ENCODE measurements at places on chromosomes 1 and 21.

DNA sequence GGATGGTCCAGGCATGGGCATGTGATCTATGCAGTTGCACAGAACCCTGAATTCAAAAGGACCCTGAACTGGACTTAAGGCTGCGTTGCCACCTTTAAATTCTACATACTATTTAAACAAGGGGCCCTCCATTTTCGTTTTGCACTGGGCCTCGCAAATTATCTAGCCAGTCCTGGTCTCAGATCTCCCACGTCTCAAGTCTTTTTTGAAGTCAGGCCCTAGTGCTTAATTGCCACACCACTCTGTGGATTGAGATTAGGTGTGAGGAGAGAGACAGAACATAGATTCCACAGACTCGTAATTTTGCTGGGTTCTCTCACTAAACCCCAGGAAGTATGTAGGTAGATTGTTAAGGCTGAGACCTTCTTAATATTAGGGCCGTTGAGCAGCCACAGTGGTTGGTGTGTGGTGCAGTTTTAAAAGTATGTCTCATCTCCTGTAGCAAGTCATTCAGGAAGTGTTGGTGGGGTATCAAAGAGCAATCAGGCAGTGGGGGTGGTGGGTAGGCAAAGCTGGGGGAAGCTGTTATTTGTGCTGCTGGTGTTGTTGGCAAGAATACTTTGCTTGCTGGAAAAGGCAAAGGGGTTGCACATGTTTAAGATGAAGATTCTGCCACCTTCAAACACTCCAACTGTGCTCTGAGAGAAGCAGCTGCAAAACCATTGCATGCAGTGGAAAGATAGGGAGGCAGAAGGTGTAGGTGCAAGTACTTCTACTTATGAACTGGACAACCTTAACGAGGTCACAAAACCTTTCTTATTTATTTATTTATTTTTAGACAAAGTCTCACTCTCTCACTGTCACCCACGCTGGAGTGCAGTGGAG is 11.2 kb downstream of the CD84 start:
- no peak for DNase-seq

DNA sequence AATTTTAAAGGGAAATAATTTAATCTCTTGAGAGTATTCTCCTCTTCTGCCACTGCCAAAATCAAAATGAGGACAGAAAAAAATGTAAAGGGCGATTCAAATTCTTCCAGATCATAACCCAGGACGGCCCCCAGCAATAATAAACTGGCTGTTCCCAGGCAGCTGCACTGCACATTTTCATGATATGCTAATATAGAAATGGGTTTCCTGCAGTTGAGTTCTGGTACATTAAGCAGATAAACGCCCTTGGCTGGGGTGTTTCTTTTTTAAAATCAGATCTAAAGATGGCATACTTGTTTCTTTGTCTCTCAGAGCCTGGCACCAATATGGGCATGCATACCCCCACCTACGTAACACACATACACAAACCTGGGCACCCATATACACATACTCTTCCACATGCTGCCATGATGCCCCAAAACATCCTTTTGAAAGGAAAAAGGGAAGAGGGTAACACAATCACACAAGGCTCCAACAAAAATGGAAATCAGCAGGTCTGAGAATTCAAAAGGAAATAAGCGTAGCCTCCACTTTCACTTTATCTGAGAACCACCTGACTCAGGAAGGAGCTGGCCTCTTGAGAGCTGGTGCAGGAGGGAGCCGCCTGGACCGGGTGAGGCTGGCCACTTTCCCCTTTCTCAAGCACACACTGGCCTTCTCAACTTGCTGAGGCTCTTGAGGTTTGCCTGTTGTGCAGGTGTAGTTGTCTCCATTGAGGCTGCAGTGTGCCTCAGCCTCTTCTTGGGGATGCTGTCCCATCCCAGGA is 653.4 kb downstream of the KIF26B start:
- peak; percentile 54 for DNase-seq

GRCh38 chr1:211520641-211521040 is 28.7 kb upstream of the RD3 start:
- DNase-seq, result no peak

- DNase-seq, result peak; percentile 58
Observed at GRCh38 chr1:58162952-58163550, 383.5 kb downstream of the OMA1 start.

DNA sequence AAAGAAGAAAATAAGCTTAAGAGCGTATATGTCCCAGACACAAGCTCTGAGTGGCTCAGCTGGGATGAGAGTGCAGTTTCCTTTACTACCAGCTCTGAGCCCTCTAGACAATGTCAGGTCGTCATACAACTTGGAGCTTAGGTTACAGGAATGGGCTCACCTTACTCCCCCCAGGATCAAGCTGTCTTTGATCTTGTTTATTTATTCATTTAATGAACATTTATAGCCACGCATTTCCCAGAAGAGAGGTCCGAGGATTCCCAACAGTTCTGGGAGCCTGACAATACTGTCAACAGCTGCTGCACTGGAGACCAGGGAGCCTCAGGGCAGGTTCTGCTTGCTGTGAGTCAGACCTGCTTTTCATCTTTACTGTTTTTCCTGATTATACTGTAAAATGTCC is 378.9 kb downstream of the PLPP3 start:
- DNase-seq, result peak; percentile 26

DNA sequence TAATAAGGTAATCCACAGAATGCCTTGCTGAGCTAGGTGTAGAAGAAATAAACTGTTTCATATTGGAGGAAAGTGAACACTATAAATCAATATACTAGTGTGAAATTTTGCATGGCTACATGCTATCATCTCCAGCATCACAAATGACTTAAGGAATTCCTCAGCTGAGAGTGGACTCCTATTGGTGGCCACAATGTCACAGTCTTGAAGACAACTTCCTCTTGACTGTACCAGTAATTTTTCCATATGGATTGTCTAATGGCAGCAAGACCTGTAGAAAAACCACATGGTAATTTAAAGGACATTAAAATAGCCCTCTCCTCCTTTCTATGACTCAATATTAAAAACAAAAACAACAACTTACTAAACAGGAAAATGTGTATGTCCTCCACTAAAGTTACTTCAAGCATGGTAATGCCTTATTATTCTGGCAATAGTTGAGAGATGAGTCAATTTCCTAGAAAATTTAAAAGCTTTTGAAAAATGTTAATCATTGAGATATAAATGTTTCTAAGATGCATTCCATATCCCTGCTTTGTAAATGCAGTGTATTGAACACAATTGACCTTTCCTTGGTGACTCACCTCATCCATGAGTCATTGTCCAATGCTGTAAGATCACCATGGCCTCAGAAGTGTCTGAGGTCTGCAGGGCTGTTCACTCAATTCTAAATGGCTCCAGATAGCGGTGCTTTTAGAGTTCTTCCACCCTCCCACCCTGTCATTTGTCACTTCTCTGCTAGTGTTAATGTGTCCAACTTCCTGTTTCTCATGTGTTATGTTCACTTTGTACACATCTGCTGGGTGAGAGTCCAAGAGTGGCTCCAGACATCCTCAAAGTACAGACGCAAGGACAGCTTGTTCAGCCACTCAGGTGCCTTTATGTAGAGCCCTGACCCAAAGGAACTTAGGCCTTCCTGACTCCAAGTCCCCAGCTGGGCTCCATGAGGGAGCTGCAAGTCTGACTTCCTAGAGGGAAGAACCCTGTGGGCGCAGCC is 32.8 kb upstream of the DNASE2B start:
- DNase-seq, result no peak

- no peak for DNase-seq
Observed at GRCh38 chr1:90295534-90295933, 300.6 kb downstream of the ZNF326 start.

DNA sequence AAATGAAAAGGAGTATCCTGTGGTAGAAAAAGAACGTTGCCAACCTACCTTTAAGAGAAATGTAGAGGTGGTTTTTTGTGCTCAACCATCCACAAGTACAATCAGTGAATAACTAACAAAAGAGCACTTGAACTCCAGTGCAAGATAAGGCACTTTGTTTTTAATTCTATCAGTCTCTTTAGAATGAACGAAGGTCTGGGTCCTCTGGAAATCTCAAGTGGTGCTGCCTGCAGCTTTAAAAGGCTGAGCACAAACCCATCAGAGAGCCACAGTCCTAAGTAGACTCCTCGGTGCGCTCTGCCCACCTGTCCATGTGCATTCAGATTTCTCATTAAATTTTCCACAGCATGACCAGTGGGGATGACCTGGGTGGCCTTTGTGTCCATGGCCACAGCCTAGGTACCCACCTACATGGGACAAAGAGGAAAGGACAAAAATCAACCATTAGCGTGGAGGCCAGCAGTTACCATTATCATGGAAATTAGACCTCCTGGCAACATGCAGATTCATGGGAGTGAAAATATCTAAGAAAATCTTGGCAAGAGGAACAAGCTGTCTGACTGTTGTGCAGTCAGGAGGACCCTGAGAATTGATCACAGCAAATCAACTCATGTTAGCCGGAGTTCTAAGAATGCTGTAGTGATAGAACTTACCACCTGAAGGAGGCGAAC is 9.4 kb downstream of the TRIM45 start:
- peak; percentile 33 for DNase-seq

- no peak for DNase-seq
Observed at GRCh38 chr1:228087771-228088251, 5.3 kb downstream of the ARF1 start.

GRCh38 chr21:29130270-29130969 is at the start of gene MAP3K7CL:
Gene MAP3K7CL, plus strand, starts transcription at chr21:29130644. Its CDS starts 2,701 bp downstream, at chr21:29133345.
- DNase-seq, result peak; percentile 50

DNA sequence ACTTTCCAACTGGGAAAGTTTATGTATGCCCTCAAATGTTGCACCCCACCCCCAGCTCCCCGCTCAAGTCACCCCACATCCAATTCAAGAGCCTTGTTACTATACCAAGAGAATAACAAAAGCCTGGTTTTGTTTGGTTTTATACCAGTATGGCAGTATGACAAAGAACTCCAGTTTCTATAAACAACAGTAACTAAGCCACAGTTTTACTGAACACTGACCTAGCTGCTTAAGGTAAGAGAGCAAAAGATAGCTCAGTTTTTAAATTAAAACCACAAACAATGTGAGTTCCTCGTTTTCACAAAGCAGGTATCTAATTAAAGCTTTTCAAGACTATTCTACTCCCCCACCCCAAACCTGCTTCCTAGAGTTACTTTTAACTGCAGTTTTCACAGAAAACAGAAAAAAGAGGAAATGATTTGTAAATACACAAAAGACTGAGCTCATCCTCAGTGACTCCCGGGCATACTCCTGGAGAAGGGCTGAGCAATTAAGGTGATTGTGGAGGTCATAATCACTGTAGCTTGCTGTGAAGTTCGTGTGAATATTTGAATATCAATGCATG is 59.3 kb upstream of the LHX8 start:
- DNase-seq, result no peak

DNA sequence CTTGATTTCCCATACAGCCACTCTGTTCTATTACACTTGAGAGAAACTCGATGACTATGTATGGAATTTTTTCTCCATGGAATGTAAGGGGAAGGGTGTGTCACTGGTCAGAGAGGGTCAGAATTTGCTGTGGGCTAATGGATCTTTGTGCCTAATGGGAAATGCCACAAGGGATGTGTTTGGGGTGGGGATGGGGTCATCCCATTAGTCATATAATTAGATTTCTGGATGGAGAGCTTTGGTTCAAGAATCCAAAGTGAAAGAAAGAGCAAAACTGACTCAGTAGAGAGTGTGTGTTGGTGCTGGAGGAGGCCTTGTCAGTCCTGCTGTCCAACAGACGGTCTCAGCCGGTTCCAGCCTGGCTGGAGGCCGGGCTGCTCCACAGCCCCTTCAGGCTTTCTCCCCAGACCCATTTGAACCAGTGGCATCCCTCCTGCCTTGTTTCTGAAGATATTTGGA is 86.4 kb downstream of the LAMC2 start:
- DNase-seq, result no peak

DNA sequence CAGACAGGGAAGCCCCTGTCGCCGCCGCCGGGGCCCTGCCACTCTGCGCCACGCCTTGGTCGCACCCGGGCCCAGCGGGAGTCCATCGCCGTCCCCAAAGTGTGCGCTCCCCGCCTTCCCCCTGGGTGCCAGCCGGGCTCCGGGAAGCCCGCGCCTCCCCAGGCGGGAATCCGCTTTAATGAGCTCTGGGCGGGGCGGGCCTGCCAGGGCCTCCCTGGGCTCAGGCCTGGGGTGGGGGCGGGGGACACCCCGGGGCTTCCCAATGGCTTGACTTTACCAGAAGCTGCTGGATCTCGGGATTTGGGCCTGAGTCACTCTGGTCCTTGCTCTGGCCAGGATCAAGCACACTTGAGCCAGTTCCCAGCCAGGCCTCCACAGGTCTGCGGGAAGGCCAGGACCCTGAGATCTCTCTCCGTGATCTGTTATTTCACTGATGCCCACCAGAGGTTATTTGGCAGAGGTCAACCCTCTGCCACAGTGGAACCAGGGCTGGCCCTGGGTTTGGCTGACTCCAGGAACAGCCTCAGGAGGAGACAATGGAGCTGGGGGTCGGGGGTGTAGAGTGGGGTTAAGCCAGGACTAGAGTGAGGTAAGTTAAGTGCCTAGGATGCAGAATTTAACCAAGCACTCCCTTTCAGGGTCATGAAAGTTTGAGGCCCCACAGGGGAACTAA is 178.4 kb upstream of the EDN2 start:
- no peak for DNase-seq

DNA sequence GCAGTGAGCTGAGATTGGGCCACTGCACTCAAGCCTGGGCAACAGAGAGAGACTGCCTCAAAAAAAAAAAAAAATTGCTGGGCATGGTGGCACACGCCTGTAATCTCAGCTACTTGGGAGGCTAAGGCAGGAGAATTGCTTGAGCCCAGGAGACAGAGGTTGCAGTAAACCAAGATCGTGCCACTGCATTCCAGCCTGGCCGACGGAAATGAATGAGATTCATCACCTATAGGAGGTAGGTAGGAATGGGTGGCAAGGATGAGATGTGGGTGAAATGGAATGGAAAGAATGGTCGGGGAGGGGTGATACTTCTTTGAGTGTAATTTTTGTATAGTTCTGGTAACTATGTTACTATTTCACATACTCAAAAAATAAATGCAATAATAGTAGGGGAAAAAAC is 15.4 kb downstream of the CTXND2 start:
- no peak for DNase-seq

DNA sequence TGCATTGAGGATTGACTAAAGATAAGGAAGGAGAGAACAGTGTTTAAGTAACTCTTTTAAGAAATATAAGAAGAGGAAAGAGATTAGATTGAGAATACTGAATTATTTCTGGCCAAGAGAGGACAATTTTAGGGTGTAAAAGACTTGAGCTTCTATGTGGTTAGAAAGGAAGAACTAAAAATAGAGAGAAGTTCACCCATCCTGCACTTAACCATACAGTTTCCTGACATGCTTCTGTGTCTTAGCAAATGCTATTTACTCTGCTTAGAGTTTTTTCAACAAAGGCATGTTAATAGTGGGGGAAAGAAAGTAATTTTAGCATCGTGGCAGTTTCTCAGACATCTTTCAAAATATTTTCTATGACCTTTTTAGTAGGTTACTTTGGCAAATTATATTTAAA is 122.8 kb upstream of the GPR52 start:
- no peak for DNase-seq

GRCh38 chr21:31335957-31336738 is 7.9 kb downstream of the TIAM1 start:
- no peak for DNase-seq

GRCh38 chr1:179476484-179476883 is 99.3 kb downstream of the NPHS2 start:
- DNase-seq, result no peak

GRCh38 chr1:201686714-201687455 is 142.1 kb upstream of the IPO9 start:
- DNase-seq, result peak; percentile 54

GRCh38 chr1:155971910-155972809 is 6.2 kb downstream of the ARHGEF2 start:
- no peak for DNase-seq

- DNase-seq, result peak; percentile 30
Observed at GRCh38 chr1:245046769-245047168, 108.0 kb upstream of the KIF26B start.
